ENCODE measurements at places on chromosomes 3 and 15.

- H3K36me3 ChIP-seq = no peaks in the 10 kb centered on the region
- H3K27ac ChIP-seq = peak overlapping the region; percentile 16
- peak overlapping the region; percentile 9 for H3K4me3 ChIP-seq
- DNase-seq = peak; percentile 8
- H3K27me3 ChIP-seq = peaks cover 4% of the 10 kb centered on the region
- peaks cover 40% of the 10 kb centered on the region for H3K4me1 ChIP-seq
Observed at GRCh38 chr3:73727117-73727821, 102.5 kb upstream of the PDZRN3 start.

DNA sequence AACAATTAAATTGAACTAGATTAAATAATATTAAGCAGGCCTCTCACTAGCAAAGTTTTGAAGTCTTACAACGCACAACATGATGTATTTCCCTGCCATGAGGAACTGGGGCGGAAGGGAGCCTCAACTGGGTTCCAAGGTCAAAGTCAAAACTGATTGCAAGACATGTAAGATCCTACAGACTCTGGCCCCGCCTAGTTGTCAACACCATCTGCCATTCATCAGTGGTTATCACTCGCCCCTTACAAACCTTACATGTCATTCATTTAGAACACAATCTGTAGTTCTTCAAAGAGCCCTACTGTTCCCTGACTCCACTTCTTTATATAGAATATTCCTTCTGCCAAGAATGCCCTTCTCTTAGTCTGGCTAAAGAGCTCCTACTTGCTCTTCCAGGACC lies 10.0 kb downstream of the ATP13A3 start:
- H3K4me3 ChIP-seq = no peak overlapping the region
- no peaks in the 10 kb centered on the region for H3K27me3 ChIP-seq
- H3K4me1 ChIP-seq = peaks cover 30% of the 10 kb centered on the region
- no peak for DNase-seq
- H3K36me3 ChIP-seq = peaks cover under 1% of the 10 kb centered on the region
- no peak overlapping the region for H3K27ac ChIP-seq

- H3K4me3 ChIP-seq = no peak overlapping the region
- no peaks in the 10 kb centered on the region for H3K36me3 ChIP-seq
- DNase-seq = no peak
- peaks cover 61% of the 10 kb centered on the region for H3K27me3 ChIP-seq
- H3K27ac ChIP-seq = no peak overlapping the region
Observed at GRCh38 chr15:70265466-70265978, 167.8 kb upstream of the TLE3 start.

- no peak overlapping the region for H3K27ac ChIP-seq
- H3K27me3 ChIP-seq = no peaks in the 10 kb centered on the region
- H3K4me3 ChIP-seq = no peak overlapping the region
- DNase-seq = no peak
- no peaks in the 10 kb centered on the region for H3K36me3 ChIP-seq
Observed at GRCh38 chr3:112813016-112813415, 33.6 kb downstream of the CD200R1L start.

DNA sequence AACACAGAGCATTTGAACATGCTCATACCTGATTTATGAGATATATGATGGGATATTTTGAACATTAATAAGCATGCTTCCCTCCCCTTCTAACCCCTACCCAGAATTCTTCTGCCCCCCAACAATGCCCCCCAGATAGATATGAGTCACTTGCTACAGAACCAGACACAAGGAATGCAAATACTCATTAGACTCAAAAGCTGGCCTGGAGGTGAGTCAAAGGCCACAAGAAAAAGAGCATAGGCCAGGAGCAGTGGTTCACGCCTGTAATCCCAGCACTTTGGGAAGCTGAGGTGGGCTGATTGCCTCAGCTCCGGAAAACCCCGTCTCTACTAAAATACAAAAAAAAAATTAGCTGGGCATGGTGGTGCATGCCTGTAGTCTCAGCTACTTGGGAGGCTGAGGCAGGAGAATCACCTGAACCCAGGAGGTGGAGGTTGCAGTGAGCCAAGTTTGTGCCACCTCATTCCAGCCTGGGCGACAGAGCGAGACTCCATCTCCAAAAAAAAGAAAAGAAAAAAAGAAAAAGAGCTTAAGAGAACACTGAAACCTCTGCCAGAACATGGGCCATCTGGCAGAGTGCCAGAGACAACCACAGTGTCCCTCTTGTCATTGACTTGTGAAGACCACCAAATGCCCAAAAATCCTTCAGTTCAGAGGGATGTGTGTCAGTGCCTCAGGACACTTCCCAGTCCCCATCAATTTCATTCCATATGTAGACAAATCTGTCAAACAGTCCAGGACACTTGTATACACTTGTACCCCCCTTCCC lies 3.9 kb upstream of the SH3GL3 start:
- peaks cover 28% of the 10 kb centered on the region for H3K4me1 ChIP-seq
- peaks cover 25% of the 10 kb centered on the region for H3K27me3 ChIP-seq
- H3K36me3 ChIP-seq = no peaks in the 10 kb centered on the region
- no peak overlapping the region for H3K4me3 ChIP-seq

DNA sequence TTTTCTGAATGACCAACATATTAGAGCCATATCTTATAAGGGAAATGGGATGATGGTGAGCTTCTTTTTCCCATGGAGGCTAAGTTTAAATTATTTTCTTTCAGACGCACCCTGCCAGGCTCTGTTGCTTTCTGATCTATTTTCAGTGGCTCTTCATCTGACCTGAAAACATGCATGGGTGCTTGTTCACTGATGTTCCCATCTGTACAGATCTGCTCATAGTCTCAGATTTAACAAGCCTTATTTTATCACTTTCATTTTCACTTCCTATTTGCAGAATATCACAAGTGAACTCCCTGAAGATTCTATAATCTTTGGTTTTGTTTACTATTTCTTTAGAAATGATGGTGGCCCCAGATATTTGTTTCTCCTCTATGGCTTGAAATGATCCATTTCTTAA lies 31.1 kb upstream of the SUCLG2 start:
- no peak for DNase-seq
- no peaks in the 10 kb centered on the region for H3K27me3 ChIP-seq
- no peak overlapping the region for H3K4me3 ChIP-seq
- no peaks in the 10 kb centered on the region for H3K4me1 ChIP-seq
- no peaks in the 10 kb centered on the region for H3K36me3 ChIP-seq
- H3K27ac ChIP-seq = no peak overlapping the region

GRCh38 chr3:69715204-69715603 lies 24.1 kb upstream of the MITF start:
- no peak overlapping the region for H3K27ac ChIP-seq
- no peaks in the 10 kb centered on the region for H3K36me3 ChIP-seq
- no peak for DNase-seq

DNA sequence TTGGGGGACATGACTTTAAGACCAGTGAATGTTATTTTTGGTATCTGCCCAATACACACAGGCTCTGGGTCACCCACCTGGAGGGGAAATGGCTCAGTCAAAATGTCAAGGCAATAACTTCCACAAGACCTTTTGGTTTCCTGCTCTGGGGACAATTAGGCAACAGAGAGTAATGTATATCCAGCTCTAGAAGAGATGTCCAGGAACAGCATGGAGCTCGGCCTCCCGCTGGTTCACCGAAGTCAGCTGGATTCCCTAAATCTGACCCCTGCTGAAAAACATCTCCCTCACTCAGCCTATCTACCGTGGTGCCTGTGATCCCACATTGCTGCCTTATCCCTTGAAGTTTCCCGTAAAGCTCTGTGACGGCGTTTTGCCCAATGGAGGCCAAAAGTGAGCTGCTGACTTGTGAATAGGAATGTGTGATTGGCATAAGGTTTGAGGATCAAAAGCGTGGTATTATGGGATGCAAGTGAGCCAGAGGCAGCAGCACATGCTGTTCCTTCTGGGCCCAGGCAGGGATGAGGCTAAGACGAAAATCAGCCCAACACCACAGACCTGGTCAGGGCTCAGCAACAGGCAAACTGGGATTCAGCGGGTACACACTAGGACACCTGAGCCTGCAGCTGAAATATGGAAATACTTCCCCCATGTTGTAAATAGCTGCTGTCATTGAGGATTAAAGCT lies 47.2 kb upstream of the SLC6A11 start:
- no peak for DNase-seq
- peaks cover 42% of the 10 kb centered on the region for H3K27me3 ChIP-seq
- no peaks in the 10 kb centered on the region for H3K36me3 ChIP-seq
- H3K4me1 ChIP-seq = no peaks in the 10 kb centered on the region

DNA sequence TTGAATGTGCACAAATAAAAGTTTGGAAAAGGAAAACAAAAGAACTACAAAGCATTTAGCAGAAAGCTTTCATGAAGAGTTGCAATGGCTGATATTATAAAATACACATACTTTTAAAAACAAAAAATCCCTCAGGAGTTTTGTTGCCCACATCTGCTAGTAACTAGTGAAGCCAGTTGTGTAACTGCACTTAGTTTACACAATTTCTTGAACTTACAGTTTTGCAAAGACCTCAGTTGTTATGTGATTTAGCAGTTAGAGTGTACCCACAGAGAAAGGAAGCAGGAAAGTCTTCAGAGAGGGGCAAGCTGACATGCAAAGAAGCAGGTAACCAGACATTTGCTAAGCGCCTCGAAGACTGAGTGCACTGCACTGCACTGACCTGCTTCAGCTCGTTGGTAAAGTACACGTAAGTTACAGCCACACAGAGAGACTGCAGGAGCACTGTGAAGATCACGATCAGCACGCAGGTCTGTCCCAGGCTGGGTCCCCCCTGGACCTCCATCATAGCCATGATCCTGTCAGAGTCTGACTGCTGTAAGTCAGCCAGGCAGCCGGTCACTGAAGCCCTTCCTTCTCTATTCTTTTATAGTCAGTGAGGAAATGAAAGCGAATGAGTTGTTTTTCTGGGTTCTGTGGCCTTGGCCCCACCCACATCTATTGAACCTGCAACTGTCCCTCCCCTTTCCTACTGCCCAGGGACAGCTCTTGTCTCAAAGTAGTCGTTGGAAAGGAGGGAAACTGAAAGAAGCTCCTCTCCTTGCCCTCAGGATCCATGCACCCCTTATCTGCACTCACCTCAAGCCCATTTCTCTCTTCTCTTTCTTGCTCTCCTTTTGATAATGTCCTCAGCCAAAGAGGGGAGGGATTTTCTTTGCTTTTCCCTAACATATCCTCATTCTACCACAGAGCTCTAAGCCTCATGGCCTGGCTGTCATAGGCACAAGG lies at the start of gene TNFSF10:
Gene TNFSF10, minus strand, starts transcription at position 560 of the 948 bp plus-strand sequence. Its CDS starts 46 bp downstream, at position 514.
- no peak for DNase-seq
- H3K4me3 ChIP-seq = no peak within 1 kb of the TSS
- no peaks in the 10 kb centered on the region for H3K27me3 ChIP-seq
- no peaks in the 10 kb centered on the region for H3K36me3 ChIP-seq
- no peak within 1 kb of the TSS for H3K27ac ChIP-seq

DNA sequence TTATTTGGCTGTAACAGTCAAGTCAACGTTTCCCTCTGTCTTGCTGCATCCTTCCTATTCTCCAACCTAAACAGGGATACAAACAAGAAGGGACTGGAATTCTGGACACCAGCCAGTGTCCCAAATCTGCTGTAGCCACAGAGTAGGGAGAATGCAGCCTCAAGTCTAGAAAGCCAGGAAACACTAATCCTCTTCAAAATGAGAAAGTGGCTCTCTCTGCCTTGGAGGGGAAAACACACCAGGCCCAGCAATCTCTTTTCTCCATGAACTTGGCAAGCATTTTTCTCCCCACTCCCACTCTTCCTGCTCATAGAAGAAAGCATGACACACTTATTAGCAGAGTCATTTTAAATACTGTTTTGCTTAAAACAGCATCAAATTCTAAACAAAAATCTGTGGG lies 781.7 kb downstream of the SQOR start:
- H3K27me3 ChIP-seq = peaks cover 4% of the 10 kb centered on the region
- no peak for DNase-seq
- H3K36me3 ChIP-seq = no peaks in the 10 kb centered on the region

GRCh38 chr3:32283304-32283703 lies 44.8 kb downstream of the CMTM8 start:
- H3K4me1 ChIP-seq = peaks cover 38% of the 10 kb centered on the region
- DNase-seq = peak; percentile 59
- no peak overlapping the region for H3K4me3 ChIP-seq
- peak overlapping the region; percentile 88 for H3K27ac ChIP-seq
- H3K27me3 ChIP-seq = no peaks in the 10 kb centered on the region

- H3K36me3 ChIP-seq = no peaks in the 10 kb centered on the region
- H3K4me1 ChIP-seq = peaks cover 8% of the 10 kb centered on the region
- peaks cover 6% of the 10 kb centered on the region for H3K27me3 ChIP-seq
- H3K27ac ChIP-seq = no peak overlapping the region
- no peak overlapping the region for H3K4me3 ChIP-seq
Observed at GRCh38 chr3:149415484-149415883, 38.0 kb upstream of the TM4SF1 start.

DNA sequence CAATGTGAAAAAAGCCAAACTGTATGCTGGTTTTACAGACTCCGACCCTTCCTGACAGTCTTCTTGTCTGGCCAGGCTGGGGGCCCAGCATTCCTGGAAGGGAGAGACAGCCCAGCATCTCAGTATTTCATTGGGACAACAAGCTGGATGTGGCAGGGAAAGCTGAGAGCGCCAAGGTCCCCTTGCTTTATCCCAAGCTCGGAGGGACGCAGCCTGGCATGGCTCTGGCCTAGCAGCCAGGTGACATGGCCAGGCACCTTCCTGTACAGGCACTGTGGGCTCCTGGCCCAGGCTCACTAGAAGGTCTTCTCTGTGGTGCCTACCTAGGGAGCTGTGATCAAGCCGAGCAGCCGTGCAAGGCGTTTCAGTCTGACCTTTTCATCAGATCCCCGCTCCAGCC lies 33.0 kb downstream of the UMPS start:
- peaks cover 15% of the 10 kb centered on the region for H3K36me3 ChIP-seq
- no peaks in the 10 kb centered on the region for H3K27me3 ChIP-seq
- H3K27ac ChIP-seq = no peak overlapping the region
- no peak overlapping the region for H3K4me3 ChIP-seq
- H3K4me1 ChIP-seq = peaks cover 10% of the 10 kb centered on the region

- DNase-seq = no peak
- H3K27ac ChIP-seq = no peak overlapping the region
- no peak overlapping the region for H3K4me3 ChIP-seq
- peaks cover 10% of the 10 kb centered on the region for H3K4me1 ChIP-seq
- H3K27me3 ChIP-seq = no peaks in the 10 kb centered on the region
- no peaks in the 10 kb centered on the region for H3K36me3 ChIP-seq
Observed at GRCh38 chr3:156356537-156357363, 198.2 kb downstream of the SSR3 start.

- peaks cover 43% of the 10 kb centered on the region for H3K27me3 ChIP-seq
- no peaks in the 10 kb centered on the region for H3K36me3 ChIP-seq
- H3K4me1 ChIP-seq = no peaks in the 10 kb centered on the region
- no peak overlapping the region for H3K27ac ChIP-seq
Observed at GRCh38 chr3:38805765-38806386, 10.1 kb downstream of the SCN10A start.

GRCh38 chr3:125679258-125679657 lies 84.0 kb upstream of the OSBPL11 start:
- H3K36me3 ChIP-seq = no peaks in the 10 kb centered on the region
- no peak for DNase-seq
- peaks cover 2% of the 10 kb centered on the region for H3K27me3 ChIP-seq
- no peak overlapping the region for H3K4me3 ChIP-seq
- no peak overlapping the region for H3K27ac ChIP-seq
